Nasal cavity respiratory epithelium epithelial cell of viscerocranial mucosa (primary cell): ENCODE measurements at places on chromosomes 3 and 15. TPM values are rescaled to one million over a fixed set of nuclear protein-coding genes. Genes with fewer than 3 reads are reported as not detected.

The PEAK1 gene
- total RNA-seq = 12.3 and 21.6 TPM in 2 replicates

The GTF2A2 gene
- total RNA-seq = 29.4 and 32.5 TPM in 2 replicates

The GOLGA6D gene
- total RNA-seq = under 0.01 TPM in 1 of 2 replicates, not detected in the other

The CLDN1 gene
- total RNA-seq = 70.7 and 299 TPM in 2 replicates

The TRPC1 gene
- total RNA-seq = 6.5 and 7.8 TPM in 2 replicates

The CNTN4 gene
- total RNA-seq = 0.28 TPM in 1 of 2 replicates, not detected in the other

The GOLGA8J gene
- total RNA-seq = not detected in 2 replicates

The DGKG gene
- 0.34 and 0.57 TPM in 2 replicates for total RNA-seq

The EIF4G1 gene
- 315 and 659 TPM in 2 replicates for total RNA-seq

The SKOR1 gene
- under 0.01 and 0.14 TPM in 2 replicates for total RNA-seq

The CD86 gene
- total RNA-seq = 0.07 TPM in 1 of 2 replicates, not detected in the other

The SCAANT1 gene
- total RNA-seq = not detected in 2 replicates

The TRH gene
- not detected in 2 replicates for total RNA-seq

The MANF gene
- total RNA-seq = 72.3 and 413 TPM in 2 replicates

The DPPA4 gene
- not detected in 2 replicates for total RNA-seq

The EXD1 gene
- total RNA-seq = 0.21 and 1.4 TPM in 2 replicates

The EHHADH gene
- total RNA-seq = 2.7 and 5.6 TPM in 2 replicates

The TMEM266 gene
- 0.34 and 2.2 TPM in 2 replicates for total RNA-seq
